IMR-90 (cell line): ENCODE measurements at places on chromosomes 1 and 21.

GRCh38 chr1:170376801-170377385 lies 155.1 kb upstream of the GORAB start:
- peak; percentile 2 for DNase-seq

DNA sequence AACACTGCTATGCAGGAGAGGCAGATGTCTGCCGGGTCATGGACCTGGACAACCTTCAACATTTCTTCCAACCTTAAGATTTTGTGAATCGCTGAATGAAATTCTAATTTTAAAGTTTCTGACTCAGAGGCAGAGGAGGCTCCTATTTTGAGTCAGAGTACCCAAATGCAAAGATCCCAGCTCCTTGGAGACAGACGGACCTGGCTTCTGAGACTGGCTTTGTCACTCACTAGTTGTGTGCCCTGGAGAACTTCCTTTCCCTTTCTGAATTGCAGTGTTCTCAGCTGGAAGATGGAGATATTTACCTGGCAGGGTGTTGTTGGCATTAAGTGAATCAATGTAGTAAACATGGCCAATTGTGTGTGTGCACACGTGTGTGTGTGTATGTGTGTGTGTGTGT lies 51.9 kb downstream of the IER5 start:
- DNase-seq, result no peak

DNA sequence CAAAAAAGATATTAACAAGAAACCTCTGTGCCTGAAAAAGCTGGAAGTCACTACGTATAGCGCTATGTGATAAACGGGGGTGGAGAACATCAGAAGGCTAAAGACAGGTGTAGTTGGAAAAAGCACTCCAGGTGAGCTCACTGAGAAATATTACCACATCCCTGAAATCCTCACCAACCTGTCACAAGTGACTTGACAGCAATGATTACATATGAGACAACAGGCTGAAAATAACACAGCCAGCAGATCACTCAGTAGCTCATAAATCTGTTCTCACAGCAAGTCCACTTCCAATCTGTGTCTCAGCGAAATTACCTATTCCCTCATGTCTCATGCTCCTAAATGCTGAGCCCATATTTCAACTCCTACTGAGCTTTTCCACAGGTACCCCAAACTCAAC lies 120.5 kb downstream of the UBR4 start:
- no peak for DNase-seq

DNA sequence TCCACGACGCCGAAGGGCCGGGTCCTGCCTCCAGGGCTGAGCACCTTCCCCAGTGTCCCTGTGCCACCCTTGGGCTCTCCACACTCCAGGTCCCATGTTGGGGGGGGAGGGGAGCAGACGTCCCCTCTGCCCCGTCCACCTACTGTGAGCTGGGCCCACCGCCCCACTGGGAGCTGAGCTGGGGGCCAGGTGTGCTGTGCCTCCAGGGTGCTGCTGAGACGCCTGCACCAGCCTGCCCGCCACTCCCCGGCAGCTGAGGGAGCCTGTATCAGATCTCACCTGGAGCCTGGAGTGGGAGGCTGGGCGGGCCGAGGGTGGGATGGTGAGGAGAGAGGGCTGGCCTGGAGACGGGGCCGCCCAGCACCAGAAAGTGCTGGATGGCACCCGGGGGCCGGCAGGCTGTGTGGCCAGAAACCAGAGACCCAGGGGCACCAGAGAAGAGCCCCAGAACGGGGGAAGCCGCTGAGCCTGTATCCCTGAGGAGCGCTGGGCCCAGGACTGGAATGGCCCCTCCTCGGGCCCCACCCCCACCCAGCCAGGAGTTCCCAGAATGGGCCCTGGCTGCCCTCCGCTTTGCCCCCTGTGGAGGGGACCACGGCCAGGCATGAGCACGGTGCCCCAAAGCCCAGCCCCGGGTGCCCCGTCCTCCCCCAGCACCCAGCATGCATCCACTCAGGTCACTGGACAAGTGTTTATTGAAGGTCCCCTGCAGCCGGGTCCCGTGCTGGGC lies 3.4 kb downstream of the TNFRSF18 start:
- DNase-seq, result no peak

- DNase-seq, result no peak
Measured at GRCh38 chr1:234584420-234584805, 25.6 kb downstream of the IRF2BP2 start.

DNA sequence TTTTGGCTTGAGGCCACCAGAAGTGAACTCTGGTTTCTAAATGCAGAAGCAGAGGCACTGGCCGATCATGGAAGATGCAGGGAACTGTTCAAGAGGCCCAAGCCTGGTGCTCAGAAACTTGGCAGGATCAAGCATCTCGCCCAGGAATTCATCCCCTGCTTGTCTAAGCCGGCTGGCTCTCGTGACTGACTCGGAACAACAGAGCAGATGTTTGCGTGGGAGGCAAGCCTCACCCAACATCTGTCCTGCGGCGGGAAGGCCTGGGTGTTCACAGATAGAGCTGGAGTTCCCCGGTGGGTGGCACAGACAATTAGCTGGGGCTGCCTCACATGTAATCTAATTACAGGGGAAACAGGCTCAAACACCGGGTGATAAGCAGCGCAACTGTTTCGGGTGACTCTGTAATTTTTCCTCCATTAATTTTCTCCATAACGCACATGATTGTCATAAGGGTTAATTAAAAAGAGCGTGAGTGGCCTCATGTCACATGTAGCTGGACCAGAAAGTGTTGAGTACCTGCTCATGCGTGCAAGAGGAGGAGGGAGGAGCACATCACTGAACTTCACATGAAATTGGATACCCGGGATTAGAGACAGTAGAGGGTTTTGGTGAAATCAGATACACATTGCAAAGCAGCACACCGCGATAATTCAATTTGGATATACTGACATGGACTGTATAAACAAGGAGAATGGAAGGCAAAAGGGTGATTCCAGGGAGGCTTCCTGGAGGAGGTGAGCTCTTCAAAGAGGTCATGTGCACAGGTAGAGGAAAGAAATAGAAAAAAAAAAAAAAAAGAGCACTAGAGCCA lies 180.0 kb downstream of the ETS2 start:
- DNase-seq, result peak; percentile 93

GRCh38 chr21:29218749-29219148 lies 80.0 kb upstream of the BACH1 start:
- DNase-seq, result no peak

GRCh38 chr1:111218701-111219556 lies 8.6 kb upstream of the CHI3L2 start:
- no peak for DNase-seq

DNA sequence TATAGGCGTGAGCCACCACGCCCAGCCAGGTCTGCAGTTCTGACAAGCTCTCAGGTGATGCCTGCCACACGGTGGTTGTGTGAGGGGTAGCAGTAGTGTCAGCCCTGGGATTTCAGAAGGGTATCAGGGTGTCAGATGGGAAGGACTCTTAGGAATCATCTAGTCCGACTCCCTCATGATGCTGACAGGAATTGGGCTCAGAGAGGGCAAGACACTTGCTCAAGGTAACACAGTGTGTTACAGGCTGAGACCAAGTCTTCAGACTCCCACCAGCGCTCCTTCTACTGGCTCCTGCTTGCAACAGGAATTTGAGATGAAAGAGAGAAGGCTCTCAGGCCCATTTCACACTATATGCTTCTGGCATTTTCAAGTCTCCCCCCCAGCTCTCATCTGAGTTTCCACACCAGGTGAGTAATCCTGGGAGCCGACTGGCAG lies 6.9 kb downstream of the HTR1D start:
- no peak for DNase-seq

GRCh38 chr1:27980216-27980845 lies 20.6 kb downstream of the XKR8 start:
- peak; percentile 36 for DNase-seq

DNA sequence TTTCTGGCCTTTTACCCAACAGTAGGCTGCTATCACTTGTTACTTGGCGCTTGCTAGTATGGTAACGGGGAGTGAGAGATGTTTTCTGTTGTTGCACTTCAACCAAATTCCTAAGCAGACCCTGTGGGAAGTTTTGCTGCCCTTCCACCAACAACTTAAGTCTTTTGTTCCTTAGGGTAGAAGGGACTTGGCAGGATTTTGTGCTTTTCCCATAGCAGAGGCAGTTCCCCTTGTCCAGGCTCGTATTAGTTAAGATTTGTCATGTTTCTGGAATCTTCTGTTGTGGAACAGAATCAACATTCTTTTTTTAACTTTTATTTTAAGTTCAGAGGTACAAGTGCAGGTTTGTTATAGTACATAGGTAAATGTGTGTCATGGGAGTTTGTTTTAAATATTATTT lies 73.2 kb upstream of the SGIP1 start:
- no peak for DNase-seq

DNA sequence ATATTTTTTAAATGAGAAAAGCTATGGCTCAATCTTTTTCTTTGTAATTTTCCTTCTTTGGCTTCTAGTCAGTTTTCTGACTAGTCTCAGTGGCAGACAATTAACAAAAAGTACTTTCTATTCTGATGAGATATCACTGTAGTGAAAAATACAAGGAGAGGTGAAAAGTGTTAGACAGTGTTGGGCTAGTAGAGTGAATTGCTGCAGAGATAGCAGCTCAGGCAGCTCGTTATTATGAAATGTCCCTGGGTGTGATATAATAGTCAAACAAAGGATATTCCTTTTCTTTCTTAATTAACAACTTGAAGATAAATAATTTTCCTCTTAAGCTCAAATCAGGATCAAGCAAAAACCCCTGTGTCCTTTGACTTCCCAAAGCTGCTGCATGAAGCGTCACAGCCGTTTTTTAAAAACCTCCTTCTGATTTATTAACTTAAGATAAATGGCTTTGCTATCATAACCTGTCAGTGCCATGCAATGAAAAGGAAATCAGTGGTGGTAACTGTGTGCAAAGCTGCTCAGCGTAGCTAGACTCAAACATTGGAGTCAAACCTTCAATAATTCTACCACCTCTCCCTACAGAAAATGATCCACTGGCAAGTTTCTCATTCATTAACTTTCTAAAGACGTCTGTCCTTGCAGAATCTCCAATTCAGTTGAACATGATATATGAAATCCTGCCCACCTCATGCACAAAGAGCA lies 646.6 kb upstream of the PTBP2 start:
- no peak for DNase-seq

GRCh38 chr1:190296453-190296852 lies 181.2 kb downstream of the BRINP3 start:
- no peak for DNase-seq

- DNase-seq, result no peak
Measured at GRCh38 chr1:182615468-182616129, 11.4 kb upstream of the RGS16 start.

DNA sequence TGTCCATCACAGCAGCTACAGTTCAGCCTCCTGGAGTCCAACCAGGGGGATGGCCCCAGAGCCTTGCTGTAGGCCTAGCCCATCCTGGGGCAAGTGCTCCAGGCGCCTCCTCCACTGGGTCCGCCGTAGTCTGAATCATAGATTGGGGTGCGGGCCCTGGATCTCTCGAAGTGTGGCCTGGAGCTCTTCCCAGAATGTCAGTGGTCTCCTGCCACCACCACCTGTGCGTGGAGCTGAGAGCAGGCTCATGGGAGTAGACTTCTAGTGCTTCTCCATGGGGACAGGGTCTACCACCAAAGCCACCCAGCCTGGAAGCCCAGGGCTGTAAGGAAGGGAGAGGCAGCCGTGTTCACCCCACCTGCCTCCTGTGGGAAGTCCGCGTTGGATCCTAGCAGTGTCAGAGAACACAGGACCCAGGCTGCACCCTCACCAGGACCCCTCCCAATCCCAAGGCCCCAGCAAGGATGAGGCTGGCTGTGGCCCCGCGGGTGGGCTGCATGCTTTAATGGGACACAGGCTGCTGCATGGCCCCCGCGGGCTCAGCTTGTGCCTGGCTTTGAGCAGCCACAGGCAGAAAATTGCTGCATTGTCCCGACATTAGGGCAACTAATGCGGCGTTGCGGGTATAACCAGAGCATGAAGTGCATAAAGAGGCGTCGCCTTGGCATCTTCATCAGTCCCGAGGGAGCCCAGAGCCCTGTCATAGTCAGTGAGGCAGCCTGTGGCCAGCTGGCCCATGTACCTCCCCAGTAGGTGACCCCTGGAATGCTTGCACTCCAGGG lies 735 bp upstream of the HES3 start:
- no peak for DNase-seq

DNA sequence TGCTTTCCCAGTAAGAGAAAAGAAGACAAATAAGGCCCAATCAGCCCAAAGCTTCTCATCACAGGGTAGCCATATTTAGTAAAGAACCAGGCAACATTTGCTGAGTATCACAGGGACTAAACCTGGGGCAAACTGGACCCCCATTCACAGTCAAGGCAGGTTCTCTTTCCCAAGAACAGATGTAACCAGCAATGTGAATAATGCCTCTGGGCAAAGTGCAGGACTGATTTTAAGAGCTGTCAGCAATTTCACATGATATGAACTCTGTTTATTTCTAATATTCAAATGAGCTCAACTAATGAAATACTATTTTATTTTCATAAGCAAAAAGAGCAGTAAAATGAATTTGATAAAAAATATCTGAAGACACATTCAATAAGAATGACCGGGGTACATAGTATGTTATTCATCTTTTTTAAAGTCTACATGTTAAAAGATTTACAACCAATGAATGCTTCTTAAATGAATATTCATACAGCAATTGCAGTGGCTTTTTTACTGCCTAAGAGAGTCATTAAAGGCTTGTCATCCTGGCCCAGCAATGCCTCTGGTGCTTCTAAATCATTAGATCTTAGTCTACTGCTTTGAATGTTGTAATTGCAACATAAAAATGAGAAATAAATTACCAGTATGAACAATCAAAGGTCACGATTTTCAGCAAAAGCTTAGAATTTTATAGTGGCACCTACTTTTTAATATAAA lies 308.8 kb downstream of the SMYD3 start:
- DNase-seq, result no peak

DNA sequence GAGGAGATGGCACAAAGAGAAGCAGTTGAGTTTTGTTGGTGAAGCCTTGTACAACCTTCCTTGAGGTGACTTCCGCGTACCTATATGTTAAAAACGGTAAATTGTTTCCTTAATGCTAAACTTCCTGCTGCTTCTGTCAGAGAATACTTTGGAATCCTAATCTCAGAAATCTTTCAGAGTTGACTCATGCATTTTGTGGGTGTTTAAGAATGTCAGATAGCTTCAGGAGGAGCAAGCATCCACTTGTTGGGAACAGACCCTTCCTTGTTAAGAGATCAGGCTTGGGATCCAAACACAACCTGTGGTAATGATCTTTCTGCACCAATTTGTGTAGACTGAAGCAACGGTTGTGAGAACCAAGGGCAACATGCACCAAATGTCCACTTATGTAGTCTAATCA lies 29.5 kb downstream of the AK4 start:
- peak; percentile 68 for DNase-seq
